ENCODE measurements at places on chromosomes 4 and X. TPM values are rescaled to one million over a fixed set of nuclear protein-coding genes. Genes with fewer than 3 reads are reported as not detected.

The GC gene
- total RNA-seq: not detected

The IBSP gene
- not detected for total RNA-seq

The RTL9 gene
- 0.14 TPM for total RNA-seq

The DKK2 gene
- 0.09 TPM for total RNA-seq

The EFNB1 gene
- 13.9 TPM for total RNA-seq

The CLDN22 gene
- total RNA-seq: not detected

The SETD7 gene
- total RNA-seq: 76.9 TPM

The TRIM75 gene
- not detected for total RNA-seq

The PFKFB1 gene
- total RNA-seq: under 0.01 TPM

The KCTD8 gene
- not detected for total RNA-seq

The PNMA5 gene
- not detected for total RNA-seq

The FAM9C gene
- under 0.01 TPM for total RNA-seq

The GLRA2 gene
- not detected for total RNA-seq

The CABS1 gene
- total RNA-seq: not detected

The STX18 gene
- 26.0 TPM for total RNA-seq

The TAF7L gene
- total RNA-seq: 0.43 TPM

The MSANTD1 gene
- total RNA-seq: 0.74 TPM

The STBD1 gene
- 7.0 TPM for total RNA-seq

The EFHC2 gene
- total RNA-seq: 0.28 TPM

The GDI1 gene
- 81.1 TPM for total RNA-seq

The ATP1B4 gene
- not detected for total RNA-seq

The RHOXF2B gene
- total RNA-seq: under 0.01 TPM

The NAAA gene
- 41.0 TPM for total RNA-seq

The CT83 gene
- not detected for total RNA-seq

The POU3F4 gene
- not detected for total RNA-seq

The HSD17B13 gene
- 0.18 TPM for total RNA-seq

The SCRG1 gene
- total RNA-seq: 0.85 TPM

The ASB12 gene
- total RNA-seq: not detected

The GAGE12H gene
- total RNA-seq: not detected

The RAB9B gene
- 1.2 TPM for total RNA-seq
